Activated CD8-positive, alpha-beta memory T cell treated with anti-CD3 and anti-CD28 coated beads, Interleukin-2, amount 10 ng/mL, durations not matched to agents 7 days and 5 days (primary cell): ENCODE measurements at places on chromosomes 3 and 15. TPM values are rescaled to one million over a fixed set of nuclear protein-coding genes. Genes with fewer than 3 reads are reported as not detected.
A peak's percentile ranks its signal among the peaks of the same experiment; 100 is the strongest.

DNA sequence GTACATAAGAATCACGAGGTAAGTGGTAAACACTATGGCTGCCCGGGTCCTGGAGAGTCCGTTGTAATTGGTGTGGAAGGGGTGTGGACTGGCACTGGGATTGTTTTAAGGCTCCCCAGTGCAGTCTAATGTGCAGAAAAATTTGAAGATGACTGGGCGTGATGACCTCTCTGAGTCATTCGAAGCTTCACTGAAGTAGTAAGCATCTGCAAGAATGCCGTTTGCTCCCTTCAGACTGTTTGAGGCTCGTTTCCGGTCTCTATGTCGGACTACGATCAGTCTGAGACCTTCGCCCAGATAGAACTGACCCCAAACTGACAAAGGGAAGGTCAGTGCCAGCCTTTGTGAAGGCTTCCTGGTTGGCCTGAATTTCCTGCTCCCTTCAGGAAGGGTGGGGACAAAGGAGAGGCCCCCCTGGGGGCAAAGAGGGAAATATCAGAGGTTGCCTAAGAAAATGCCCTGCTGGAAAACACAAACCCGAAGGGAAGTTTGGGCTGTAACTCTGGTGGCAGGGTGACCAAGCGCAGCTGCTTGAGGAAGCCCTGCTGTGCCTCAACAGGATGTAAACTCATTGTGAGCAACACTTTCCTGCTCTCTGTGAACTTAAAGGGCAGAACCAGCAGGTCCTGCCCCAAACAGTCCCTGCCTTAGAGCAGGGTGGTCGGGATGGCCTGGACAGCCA lies 34.6 kb downstream of the BTD start:
- peak; percentile 77 for DNase-seq

- DNase-seq: no peak
These were observed 40.2 kb upstream of the OSTN start for GRCh38 chr3:191158815-191159214.

The PRKAR2A gene
- 27.9 TPM for total RNA-seq

DNA sequence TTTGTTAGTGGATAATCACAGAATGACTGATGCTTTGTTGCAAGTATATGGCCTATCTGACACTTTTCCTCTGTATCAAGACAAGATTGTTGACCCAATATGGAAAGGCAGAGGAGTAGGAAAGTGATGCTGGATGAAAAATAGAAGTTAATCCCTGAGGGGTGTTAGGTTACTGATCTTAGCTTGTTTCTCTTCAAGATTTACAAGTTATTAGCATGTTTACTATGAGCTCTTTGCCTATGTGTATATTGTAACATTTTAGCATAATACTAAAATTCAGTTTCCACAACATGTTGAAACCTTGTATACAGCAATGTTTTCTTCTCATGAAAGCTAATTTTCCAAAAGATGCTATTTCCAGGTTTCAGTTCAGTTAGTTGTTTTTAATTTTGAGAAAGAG lies 120.4 kb upstream of the CCNL1 start:
- no peak for DNase-seq
